ENCODE measurements at places on chromosomes 1 and 21.

- no peak for DNase-seq
- no peaks in the 10 kb centered on the region for H3K27me3 ChIP-seq
- H3K4me3 ChIP-seq = no peak overlapping the region
- H3K4me1 ChIP-seq = no peaks in the 10 kb centered on the region
These were observed 65.3 kb upstream of the ZNF326 start for GRCh38 chr1:89929467-89930063.

GRCh38 chr1:112869895-112870294 is 86.1 kb downstream of the SLC16A1 start:
- H3K4me3 ChIP-seq = no peak overlapping the region
- no peak for DNase-seq
- no peak overlapping the region for H3K27ac ChIP-seq

- H3K27ac ChIP-seq = no peak overlapping the region
- no peaks in the 10 kb centered on the region for H3K4me1 ChIP-seq
- no peak for DNase-seq
- H3K4me3 ChIP-seq = no peak overlapping the region
- H3K27me3 ChIP-seq = no peaks in the 10 kb centered on the region
- H3K36me3 ChIP-seq = no peaks in the 10 kb centered on the region
These were observed 12.8 kb downstream of the PROK1 start for GRCh38 chr1:110463725-110464124.

DNA sequence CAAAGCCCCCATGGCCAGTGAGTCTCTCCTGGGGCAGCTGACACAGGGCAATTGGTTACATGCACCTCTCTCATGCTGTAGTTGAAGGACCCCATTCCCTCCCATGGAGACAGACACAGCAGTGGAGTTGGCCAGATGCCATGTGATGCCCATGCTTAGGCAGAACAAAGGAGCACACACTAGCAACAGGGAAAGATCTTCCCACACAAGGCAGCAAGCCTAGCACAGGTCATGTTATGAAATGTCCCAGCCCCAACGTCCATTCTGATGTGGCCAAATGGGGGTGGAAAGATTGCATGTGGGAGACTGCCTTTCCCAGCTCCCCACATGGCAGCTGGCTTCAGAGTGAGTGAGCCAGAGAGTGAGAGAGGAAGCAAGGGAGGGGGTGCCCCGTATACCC is 34.5 kb downstream of the AADACL4 start:
- H3K27me3 ChIP-seq = peaks cover 3% of the 10 kb centered on the region
- H3K36me3 ChIP-seq = no peaks in the 10 kb centered on the region
- no peaks in the 10 kb centered on the region for H3K4me1 ChIP-seq
- peak overlapping the region; percentile 25 for H3K27ac ChIP-seq

- H3K4me3 ChIP-seq = peak overlapping the region; percentile 35
- no peak overlapping the region for H3K27ac ChIP-seq
- H3K27me3 ChIP-seq = peaks cover 74% of the 10 kb centered on the region
- DNase-seq = peak; percentile 36
- H3K4me1 ChIP-seq = no peaks in the 10 kb centered on the region
These were observed 1.8 kb upstream of the WNT3A start for GRCh38 chr1:228004856-228005462.

DNA sequence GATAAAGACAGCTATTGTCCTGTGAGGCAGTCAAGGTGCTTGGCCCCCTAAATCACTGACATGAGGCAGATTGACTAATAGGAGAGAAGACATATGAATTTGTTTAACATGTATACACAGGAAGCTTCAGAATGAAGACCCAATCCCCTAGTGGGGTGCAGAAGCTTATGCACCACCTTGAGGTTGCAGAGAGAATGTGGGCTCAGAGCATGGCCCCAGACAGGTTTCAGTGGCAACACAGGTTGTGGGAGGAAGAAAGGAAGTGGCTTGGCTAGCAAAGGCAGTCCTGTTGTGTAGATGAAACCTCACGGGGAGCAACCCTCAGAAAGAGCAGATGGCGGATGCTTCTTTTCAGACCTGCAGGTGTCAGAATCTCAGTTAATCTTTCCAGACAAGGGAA is 37.0 kb upstream of the PARP1 start:
- no peaks in the 10 kb centered on the region for H3K4me1 ChIP-seq
- H3K27me3 ChIP-seq = no peaks in the 10 kb centered on the region
- H3K27ac ChIP-seq = no peak overlapping the region
- no peak for DNase-seq

GRCh38 chr1:213899413-213899812 is 88.4 kb upstream of the PROX1 start:
- no peak overlapping the region for H3K4me3 ChIP-seq
- H3K36me3 ChIP-seq = no peaks in the 10 kb centered on the region
- DNase-seq = no peak
- H3K4me1 ChIP-seq = no peaks in the 10 kb centered on the region
- no peaks in the 10 kb centered on the region for H3K27me3 ChIP-seq

DNA sequence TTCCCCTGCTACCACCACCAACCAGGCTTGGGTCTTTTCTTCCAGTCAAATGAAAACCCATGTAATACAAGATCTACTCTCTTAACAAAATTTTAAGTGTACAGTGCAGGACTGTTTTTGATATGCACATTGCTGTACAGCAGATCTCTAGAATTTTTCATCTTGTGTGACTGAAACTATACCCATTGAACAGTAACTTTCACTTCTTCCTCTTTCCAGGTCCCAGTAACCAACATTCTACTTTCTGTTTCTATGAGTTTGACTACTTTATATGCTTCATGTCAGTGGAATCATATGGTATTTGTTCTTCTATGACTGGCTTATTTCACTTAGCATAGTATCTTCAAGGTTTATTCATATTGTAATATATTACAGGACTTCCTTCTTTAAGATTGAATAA is 45.3 kb upstream of the PLPPR4 start:
- H3K27me3 ChIP-seq = no peaks in the 10 kb centered on the region
- no peak overlapping the region for H3K27ac ChIP-seq
- no peak overlapping the region for H3K4me3 ChIP-seq
- H3K36me3 ChIP-seq = no peaks in the 10 kb centered on the region
- DNase-seq = no peak
- H3K4me1 ChIP-seq = no peaks in the 10 kb centered on the region

DNA sequence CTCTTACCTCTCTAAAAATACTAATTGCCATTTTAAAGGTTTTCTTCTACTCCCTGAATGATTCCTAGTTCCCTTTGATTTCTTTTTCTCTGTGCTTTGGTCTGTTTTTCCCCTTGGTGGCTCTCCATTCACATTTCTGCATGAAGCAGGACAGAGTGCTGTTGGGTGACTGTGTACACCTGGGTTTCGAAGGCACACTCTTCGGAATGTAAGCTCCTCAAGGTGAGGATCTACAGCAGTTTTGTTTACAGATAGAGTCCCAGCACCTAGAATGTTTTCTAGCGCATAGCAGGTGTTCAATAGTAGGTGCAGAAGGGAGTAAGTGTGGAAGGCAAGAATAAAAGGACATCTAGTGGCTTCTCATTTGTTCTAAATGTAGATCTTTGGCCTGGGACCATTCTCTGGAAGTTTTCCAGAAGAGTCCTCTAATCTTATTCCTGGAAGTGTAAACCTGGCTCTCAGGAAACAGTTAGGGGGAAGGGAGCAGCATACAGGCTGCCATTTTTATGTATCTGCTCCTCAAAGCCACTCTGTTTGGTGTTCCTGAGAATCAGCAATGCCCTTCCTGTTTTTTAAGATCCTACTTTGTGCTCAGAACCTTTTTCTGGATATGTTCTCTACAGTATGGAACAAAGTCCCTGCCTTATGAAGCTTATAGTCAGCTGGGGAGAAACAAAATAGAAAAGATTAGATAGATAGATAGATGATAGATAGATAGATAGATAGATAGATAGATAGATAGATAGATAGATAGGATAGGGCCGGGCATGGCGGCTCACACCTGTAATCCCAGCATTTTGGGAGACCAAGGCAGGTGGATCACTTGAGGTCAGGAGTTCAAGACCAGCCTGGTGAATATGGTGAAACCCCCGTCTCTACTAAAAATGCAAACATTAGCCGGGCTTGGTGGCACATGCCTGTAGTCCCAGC is 22.8 kb upstream of the EFNA1 start:
- no peaks in the 10 kb centered on the region for H3K36me3 ChIP-seq
- DNase-seq = no peak
- H3K4me3 ChIP-seq = no peak overlapping the region
- no peaks in the 10 kb centered on the region for H3K27me3 ChIP-seq
- H3K4me1 ChIP-seq = no peaks in the 10 kb centered on the region
- peak overlapping the region; percentile 25 for H3K27ac ChIP-seq

DNA sequence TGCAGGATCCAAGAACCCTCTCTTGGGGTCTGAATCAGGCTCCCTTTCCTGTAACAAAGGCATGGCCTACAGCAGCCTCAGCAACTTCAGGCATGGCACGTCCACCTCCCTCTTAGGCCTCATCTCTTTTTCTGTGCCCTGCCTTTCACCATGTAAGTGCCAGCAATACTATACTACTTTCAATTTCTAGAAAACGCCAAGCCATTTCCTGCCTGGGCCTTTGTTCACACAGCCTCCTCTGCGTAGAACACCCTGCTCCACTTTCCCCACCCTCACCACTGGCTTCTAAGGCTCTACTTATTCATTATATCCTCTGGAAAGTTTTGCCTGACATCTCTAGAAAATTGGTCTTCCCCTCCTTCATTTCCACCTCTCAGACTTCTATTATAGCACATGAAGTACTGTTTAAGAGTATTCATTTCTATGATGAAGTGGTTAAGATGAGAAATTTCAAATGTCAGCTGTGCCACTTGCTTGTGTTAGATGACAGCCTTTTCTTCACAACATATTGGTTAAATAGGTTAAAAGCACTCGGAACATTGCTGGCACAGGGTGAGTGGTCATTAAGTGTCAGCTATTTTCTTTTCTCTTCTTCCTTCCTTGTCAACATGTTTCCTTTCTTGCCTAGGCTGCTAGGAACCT is 41.6 kb upstream of the VWA5B1 start:
- no peaks in the 10 kb centered on the region for H3K27me3 ChIP-seq
- no peaks in the 10 kb centered on the region for H3K36me3 ChIP-seq
- DNase-seq = no peak
- no peak overlapping the region for H3K4me3 ChIP-seq
- no peak overlapping the region for H3K27ac ChIP-seq
- H3K4me1 ChIP-seq = no peaks in the 10 kb centered on the region

GRCh38 chr1:157969697-157970485 is 23.6 kb upstream of the KIRREL1 start:
- H3K4me1 ChIP-seq = no peaks in the 10 kb centered on the region
- DNase-seq = no peak
- peaks cover 1% of the 10 kb centered on the region for H3K27me3 ChIP-seq

GRCh38 chr1:67143966-67144365 is 9.2 kb upstream of the C1orf141 start:
- no peak overlapping the region for H3K4me3 ChIP-seq
- no peak overlapping the region for H3K27ac ChIP-seq
- H3K4me1 ChIP-seq = no peaks in the 10 kb centered on the region
- DNase-seq = no peak
- no peaks in the 10 kb centered on the region for H3K27me3 ChIP-seq

DNA sequence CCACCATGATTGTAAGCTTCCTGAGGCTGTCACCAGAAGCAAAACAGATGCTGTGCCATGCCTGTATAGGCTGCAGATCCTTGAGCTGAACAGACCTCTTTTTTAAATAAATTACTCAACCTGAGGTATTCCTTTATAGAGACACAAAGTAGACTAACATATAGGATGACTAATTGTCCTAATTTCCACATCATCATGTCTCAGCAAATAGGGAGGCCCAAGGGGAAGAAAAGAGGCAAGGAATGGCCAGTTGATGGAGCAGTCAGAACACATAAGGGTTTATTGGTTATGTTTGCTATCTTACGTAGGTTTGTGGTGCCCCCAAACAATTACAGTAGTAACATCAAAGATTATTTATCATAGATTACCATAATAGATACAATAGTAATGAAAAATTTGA is 126.2 kb downstream of the RASAL2 start:
- DNase-seq = no peak
- no peak overlapping the region for H3K27ac ChIP-seq
- no peak overlapping the region for H3K4me3 ChIP-seq
- H3K27me3 ChIP-seq = no peaks in the 10 kb centered on the region
- H3K36me3 ChIP-seq = no peaks in the 10 kb centered on the region

DNA sequence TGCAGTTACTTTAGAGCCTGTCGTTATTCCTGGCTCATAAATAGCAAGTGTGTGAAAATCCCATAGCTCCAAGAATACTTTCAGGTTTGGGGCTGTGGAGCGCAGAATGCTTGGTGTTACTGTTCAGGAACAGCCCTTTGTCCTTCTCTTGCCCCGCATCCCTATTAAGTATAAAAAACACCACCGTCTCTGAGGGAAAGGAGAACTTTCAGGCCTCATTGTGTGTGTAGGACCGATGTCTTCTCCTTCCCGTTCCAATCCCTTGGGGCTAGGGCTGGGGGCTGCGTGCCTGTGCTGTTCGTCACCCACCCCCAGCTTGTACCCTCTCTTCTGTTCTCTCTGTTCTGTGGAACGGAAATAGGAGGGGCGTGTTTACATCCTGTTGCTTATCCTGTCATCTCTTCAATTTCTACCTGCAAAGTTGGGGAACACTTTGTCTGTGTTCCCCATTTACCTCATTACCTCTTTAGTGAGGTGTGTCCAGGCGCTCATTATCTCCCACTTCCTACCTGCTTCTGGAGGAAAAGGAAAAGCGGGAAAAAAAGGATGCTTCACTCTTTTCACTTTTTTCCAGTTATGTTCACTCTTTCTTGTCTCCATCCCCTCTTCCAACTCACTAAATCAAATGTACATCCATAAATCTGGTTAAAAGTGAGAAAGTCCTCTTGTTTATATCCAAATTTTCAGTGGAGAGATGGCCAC is 788 bp upstream of the TXNIP start:
- peak overlapping the region; percentile 76 for H3K4me3 ChIP-seq
- peak overlapping the region; percentile 95 for H3K27ac ChIP-seq
- peaks cover 19% of the 10 kb centered on the region for H3K36me3 ChIP-seq
- H3K27me3 ChIP-seq = no peaks in the 10 kb centered on the region
- DNase-seq = no peak

- no peaks in the 10 kb centered on the region for H3K4me1 ChIP-seq
- no peaks in the 10 kb centered on the region for H3K27me3 ChIP-seq
- no peak overlapping the region for H3K27ac ChIP-seq
- no peaks in the 10 kb centered on the region for H3K36me3 ChIP-seq
These were observed 138.6 kb upstream of the JUN start for GRCh38 chr1:58922302-58923089.

DNA sequence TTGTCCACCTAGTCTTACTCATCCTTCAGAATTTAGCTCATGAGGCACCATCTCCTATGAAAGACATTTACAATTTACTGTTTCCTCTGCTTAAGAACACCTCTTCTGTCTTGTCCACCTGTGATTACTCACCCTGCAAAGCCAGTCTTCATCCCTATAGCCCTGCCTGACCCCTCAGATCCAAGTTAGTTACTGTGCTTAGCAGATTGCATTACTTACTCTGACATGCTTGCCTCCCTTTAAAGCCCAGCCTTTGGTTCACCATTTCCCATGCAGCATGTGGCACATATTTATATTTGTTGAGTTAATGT is 60.9 kb upstream of the VCAM1 start:
- no peaks in the 10 kb centered on the region for H3K36me3 ChIP-seq
- H3K4me3 ChIP-seq = no peak overlapping the region
- no peaks in the 10 kb centered on the region for H3K27me3 ChIP-seq
- DNase-seq = no peak

GRCh38 chr1:235893840-235894239 is 27.1 kb upstream of the LYST start:
- no peaks in the 10 kb centered on the region for H3K27me3 ChIP-seq
- no peak for DNase-seq
- no peak overlapping the region for H3K4me3 ChIP-seq
- no peaks in the 10 kb centered on the region for H3K36me3 ChIP-seq
- H3K27ac ChIP-seq = no peak overlapping the region

GRCh38 chr1:31378001-31378400 is 5.1 kb upstream of the FABP3 start:
- H3K4me3 ChIP-seq = no peak overlapping the region
- H3K27ac ChIP-seq = no peak overlapping the region
- DNase-seq = no peak
- H3K36me3 ChIP-seq = no peaks in the 10 kb centered on the region
- peaks cover 9% of the 10 kb centered on the region for H3K4me1 ChIP-seq

Data from breast epithelium (tissue), 4 donors.